ENCODE measurements at places on chromosomes 3 and 15.
A peak's percentile ranks its signal among the peaks of the same experiment; 100 is the strongest.

- no peak for DNase-seq
Observed at GRCh38 chr3:41176596-41176995, 22.7 kb upstream of the CTNNB1 start.

GRCh38 chr3:185153861-185154629 lies 1.2 kb upstream of the C3orf70 start:
- no peak for DNase-seq

DNA sequence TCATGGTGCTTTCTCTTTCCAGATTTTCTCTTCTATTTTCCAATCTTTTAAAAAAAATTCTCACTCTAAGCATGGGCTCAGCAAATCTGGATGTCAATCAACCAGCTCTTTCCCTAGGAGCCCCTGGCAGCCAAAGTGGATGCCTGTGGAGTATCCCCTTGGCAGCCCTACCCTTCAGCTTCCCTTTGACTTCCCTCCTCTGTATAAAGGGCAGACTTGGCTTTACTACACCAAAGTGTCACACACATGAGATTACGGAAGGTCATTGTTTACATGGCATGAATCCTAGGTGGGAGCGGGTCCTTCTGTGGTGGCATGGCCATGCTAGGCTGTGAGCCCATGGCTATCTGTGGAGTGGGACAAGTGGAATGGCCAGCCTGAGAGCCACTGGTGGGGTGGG lies 379.9 kb downstream of the GABRB3 start:
- no peak for DNase-seq

DNA sequence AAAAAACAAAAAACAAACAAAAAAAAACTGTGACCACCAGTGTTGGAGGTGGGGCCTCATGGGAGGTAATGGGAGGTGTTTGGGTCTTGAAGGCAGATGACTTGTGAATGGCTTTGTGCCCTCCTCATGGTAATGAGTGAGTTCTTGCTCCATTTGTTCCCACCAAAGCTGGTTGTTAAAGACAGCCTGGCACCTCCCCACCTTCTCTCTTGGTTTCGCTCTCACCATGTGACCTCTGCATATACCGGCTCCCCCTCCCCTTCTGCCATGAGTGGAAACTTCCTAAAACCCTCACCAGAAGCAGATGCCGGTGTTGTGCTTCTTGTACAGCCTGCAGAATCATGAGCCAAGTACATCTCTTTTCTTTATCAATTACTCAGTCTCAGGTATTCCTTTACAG lies 61.5 kb upstream of the ATP11B start:
- no peak for DNase-seq

GRCh38 chr3:71847794-71848193 lies 62.8 kb upstream of the PROK2 start:
- no peak for DNase-seq

DNA sequence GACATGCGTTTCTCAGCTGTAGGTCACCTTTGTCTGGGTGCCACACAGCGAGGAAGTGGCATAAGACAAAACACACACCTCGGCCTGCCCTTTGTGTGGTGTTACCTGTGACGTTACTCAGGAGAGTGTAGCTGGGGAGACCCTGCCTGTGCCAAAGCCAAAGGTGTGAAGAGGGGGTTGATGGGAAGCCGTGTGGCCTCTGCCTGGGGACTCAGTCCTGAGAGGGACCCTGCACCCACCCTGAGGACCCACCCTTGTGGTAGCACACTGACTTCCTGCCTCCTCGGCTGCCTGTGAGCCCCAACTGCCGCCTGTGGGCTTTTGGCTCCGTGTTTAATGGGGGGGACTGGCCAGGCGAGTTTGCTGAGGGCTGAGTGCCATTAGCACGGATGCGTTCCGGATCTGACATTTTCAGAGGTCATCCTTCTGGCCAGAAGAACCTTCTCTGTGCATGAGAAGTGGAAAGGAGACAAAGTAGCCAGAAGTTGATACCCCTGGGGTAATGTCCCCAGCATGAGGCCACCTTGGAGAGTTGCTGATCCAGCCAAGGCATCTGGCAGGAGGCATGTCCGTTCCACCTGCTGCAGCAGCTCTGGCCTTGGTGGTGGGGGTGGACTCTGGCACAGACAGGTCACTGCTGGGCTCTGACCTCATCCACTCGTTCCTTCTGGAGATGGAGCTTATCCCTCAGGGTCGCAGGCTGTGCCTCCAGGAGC lies 51.8 kb upstream of the FURIN start:
- DNase-seq: no peak

GRCh38 chr3:32493437-32494414 lies 8.9 kb downstream of the CMTM6 start:
- no peak for DNase-seq

DNA sequence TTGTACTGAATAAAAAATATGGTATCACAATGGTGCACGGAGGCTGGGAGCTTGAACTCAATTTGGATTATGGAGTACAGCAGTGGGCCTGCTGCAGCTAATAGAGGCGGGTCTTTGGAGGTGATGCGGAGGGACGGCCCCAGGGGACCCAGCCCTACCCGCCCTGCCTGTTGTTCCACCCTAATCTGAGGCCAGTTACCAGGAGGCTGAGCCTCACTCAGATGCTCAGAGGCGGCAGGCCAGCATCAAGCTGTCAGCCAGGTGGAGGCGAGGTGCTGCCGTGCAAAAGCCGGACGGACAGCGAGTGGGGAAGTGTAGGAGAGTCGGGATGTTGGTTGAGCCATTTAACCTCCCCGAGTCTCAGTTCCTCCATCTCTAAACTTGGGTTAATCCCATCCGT lies 218.5 kb upstream of the RGMA start:
- no peak for DNase-seq

DNA sequence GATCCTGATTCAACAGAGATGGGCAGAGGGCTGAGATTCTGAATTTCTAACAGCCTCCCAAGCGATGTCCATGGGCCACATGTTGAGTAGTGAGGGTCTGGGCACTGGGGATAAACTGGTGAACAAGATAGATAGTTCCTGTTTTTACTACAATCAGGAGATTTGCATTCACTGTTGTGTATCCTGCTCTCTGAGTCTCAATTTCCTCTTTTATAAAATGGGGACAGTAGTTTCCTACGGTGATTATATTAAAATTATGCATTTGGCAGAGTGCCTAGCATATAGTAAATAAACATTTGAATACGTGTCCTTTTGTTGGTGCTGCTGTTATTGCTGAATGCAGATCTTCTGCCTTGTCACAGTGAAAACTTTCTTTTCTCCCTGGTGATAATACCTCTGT lies 102.5 kb downstream of the MYH15 start:
- DNase-seq: peak; percentile 50

GRCh38 chr3:20527368-20527767 lies 341.4 kb upstream of the SGO1 start:
- peak; percentile 3 for DNase-seq

- DNase-seq: no peak
Observed at GRCh38 chr3:89138048-89138447, 30.6 kb downstream of the EPHA3 start.

DNA sequence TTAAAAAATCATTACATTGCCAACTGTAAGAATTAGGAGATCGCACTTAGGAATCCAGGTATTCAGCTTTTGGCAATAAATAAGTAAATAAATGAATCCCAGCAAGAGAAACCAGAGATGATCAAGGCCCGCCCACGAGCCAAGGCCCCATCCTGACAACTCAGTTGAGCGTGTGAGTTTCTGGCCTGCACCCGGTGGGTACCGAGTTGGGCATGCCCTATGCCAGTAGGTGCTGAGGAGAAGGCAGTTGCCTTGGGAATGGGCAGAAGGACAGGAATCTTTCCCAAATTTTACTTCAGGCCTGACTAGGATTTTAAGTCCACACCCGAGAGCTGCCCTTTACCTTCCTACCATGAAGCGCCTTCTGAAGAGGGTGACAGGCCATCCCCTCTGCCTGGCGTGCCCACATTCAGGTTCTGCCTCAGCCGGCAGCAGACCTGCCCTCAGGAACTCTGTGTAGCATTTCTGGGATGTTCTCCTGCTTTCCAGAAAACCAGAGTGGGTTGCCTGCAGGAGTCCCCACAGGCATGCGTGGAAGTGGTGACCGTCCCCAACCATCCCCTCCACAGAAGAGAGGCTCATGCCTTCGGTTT lies 99.3 kb upstream of the ALDH1A3 start:
- no peak for DNase-seq

DNA sequence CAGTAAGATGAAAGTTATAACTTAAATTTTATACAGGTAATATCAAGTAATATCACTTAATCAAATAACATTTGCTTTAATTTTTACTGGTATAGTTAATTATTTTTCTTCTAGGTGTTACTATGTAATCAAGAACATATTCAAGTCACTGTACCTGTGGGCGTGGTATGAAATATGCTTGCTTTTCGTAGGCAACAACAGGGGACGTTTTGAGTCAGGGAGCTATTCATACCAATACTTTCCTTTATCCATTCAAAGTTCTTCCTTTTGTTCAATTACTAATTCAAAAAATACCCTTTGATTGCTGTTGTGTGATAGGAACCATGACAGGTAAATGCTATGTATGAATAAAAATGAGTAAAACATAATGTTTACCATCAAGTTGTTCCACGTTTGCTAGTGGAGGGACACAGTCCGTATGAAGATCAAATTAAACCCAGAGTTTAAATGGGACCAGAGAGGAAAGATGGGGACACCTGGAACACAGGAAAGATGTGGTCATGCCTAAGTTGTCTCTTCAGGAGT lies 654.0 kb upstream of the KCNMB2 start:
- no peak for DNase-seq

- no peak for DNase-seq
Observed at GRCh38 chr3:174439331-174440252, 419.5 kb upstream of the NAALADL2 start.

- DNase-seq: no peak
Observed at GRCh38 chr3:148901987-148902791, 37.1 kb downstream of the CPA3 start.
